ENCODE measurements at places on chromosomes 12 and 14. TPM values are rescaled to one million over a fixed set of nuclear protein-coding genes. Genes with fewer than 3 reads are reported as not detected.

NRIP2 gene
- not detected for total RNA-seq

SLC6A15 gene
- 0.30 TPM for total RNA-seq

DNA sequence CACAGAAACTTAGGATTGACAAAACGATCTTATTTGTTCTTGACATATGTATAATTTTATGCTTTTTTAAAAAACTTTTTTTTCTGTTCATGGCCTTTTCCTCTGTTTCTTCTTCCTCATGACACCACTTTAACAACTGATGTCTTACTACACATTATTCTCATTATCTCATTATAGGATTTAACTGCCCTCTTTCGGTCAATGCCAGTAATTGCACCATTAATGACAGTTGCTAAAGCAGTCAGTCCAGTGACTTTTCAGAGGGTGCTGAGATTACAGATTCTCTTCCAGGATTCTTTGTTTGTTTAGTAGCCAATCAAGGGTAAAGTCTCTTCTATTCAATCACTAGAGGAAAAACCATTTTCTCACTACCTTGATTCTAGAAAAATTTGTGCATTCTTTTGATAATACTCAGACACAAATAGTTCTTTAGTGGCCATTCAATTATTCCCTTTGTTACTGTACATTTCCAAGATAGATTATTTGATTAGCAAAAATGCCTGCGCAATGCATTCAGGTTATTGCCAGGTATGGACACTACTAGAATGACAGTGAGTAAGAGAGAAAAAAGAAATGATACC is 50.1 kb downstream of the KLRG1 start:
- no peak for DNase-seq

GRCh38 chr14:24443053-24443665 is 583 bp upstream of the SDR39U1 start:
- DNase-seq, result no peak

DNA sequence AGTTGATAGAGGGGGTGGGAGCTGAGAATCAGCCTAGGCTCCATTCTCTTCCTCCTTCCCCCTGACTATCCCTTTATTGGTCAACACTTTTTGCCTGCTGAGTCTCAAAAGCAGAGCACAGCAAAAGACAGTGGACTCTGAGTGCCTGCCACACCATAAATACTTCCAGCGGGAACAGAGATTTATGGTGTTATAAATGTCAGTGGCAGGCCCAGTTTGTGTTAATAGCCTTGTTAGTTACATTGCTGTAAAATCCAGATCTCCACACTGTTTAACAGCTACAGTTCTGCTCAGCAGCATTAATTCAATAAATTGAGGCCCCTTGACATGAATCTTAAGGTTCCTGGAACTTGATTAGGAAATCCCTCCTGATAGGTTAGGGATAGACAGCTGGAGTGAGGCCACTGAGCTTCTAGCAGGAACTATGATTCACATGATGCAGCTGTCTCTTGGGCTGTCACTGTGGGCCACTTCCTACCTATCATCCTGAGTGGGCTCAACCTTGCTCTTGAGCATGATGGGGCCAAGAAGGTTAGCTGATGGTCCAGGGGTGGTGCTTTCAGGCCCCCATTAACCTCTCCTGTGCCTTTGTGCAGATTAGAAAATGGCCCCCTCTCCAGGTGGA is 295.2 kb upstream of the SRRM4 start:
- no peak for DNase-seq

GRCh38 chr14:69640931-69641330 is 29.5 kb downstream of the SUSD6 start:
- DNase-seq, result no peak

MYO1H gene
- total RNA-seq, result not detected

DNA sequence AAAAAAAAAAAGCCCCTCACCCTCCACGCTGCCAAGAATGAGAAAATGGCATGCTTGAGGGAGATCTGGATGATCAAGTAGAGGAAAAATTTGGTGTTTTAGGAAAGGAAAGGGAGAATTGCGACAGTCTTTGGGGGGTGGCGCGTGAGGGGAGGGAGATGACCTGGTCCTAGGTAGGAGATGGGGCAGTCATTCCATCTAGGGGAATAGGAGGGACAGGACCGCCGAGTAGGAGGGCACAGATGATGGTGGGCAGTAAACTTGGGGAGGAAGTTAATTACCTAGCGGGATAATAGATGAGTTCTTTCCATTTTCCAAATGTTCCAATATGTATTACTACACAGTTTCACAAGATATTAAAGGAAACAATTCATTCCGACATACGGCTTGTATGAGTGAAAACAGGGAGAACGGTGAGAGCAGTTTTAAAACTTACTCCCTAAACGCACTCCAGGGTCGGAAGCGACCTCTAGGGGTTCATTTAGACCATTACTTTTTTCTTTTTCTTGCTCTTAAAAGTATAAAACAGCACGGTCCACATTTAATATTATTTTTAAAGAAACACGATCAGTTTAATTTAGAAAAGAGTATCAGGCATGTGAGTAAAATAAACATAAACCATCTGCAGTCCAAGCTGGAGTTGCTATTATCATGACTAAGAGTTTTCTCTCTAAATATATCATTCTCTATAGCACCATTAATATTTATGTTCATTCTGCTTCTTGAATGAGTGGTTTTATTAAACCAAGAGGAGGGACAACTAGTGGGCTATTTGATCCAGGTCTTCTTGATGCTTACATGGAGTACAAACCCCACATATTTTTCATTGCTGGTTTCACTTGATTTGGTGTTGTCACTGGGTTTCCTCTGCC is 3.0 kb upstream of the FNTB start:
- DNase-seq, result no peak

- no peak for DNase-seq
Measured at GRCh38 chr12:22684140-22685118, 59.5 kb downstream of the ETNK1 start.

CLEC4C gene
- not detected for total RNA-seq

ZNF219 gene
- 33.3 TPM for total RNA-seq

- no peak for DNase-seq
Measured at GRCh38 chr12:46948936-46949545, 123.2 kb upstream of the SLC38A4 start.

GRIN2B gene
- total RNA-seq, result 19.0 TPM

GRCh38 chr12:89665556-89665955 is 43.1 kb downstream of the ATP2B1 start:
- no peak for DNase-seq

- DNase-seq, result no peak
Measured at GRCh38 chr12:26058818-26059217, 66.0 kb downstream of the BHLHE41 start.

- no peak for DNase-seq
Measured at GRCh38 chr12:131085816-131086591, 132.3 kb downstream of the ADGRD1 start.

- no peak for DNase-seq
Measured at GRCh38 chr14:64235652-64236640, 58.2 kb downstream of the ESR2 start.

DNA sequence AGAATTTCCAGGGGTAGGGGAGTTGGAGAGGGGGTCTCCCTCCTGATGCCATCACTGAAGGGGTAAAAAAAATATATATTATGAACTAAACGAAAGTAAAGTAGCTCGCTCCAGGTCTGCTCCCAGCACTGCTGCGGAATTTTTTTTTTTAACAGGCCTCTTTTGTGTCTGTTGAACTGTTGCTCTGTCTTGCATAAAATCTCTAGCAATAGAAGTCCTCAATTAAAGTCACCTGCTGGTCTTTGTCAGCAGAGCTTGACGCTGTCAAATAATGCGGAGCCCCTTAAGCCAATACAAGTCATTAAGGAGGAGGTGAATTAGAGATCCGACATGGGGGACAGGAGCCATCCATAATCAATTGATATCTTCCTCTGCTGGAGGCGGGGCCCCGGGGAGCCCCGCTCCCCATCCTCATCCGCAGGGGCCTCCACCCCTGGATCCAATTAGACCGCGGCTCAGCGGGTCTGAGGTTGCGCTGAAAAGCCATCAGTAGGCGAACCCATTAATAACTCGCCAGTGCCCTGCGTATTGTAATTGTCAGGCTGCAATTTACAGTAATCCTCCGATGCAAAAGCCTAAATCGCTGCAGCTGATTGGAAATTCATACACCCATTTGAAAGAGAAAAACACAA is 85.6 kb downstream of the DICER1 start:
- DNase-seq, result no peak

Data from MG63 (cell line).